Right forelimb (tissue), 1 donor: ENCODE measurements at places on chromosomes 7 and 10.
A peak's percentile ranks its signal among the peaks of the same experiment; 100 is the strongest.

- DNase-seq: no peak
These were observed 14.0 kb upstream of the IFIT1B start for GRCh38 chr10:89363729-89364442.

DNA sequence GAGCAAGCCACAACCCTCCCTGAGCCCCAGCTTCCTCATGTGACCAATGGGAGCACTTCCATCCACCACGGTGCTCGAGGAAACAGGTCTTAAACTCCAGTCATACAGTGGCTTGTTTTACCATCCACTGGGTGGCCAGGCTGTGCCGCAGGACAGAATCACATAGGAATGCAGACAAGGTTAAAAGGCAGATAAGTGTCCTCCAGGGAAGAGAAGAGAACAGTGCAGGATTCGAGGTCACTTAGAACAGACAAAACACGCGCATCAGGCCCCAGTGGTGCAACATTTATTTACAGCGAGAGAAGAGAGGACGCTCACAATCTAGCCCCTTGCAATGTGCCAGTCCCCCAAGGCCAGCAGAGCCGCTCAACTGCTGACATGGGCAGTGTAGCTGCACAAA, 92.8 kb downstream of the TMEM130 start:
- DNase-seq: no peak

GRCh38 chr10:105579112-105579511, 938.0 kb downstream of the SORCS3 start:
- DNase-seq: no peak

DNA sequence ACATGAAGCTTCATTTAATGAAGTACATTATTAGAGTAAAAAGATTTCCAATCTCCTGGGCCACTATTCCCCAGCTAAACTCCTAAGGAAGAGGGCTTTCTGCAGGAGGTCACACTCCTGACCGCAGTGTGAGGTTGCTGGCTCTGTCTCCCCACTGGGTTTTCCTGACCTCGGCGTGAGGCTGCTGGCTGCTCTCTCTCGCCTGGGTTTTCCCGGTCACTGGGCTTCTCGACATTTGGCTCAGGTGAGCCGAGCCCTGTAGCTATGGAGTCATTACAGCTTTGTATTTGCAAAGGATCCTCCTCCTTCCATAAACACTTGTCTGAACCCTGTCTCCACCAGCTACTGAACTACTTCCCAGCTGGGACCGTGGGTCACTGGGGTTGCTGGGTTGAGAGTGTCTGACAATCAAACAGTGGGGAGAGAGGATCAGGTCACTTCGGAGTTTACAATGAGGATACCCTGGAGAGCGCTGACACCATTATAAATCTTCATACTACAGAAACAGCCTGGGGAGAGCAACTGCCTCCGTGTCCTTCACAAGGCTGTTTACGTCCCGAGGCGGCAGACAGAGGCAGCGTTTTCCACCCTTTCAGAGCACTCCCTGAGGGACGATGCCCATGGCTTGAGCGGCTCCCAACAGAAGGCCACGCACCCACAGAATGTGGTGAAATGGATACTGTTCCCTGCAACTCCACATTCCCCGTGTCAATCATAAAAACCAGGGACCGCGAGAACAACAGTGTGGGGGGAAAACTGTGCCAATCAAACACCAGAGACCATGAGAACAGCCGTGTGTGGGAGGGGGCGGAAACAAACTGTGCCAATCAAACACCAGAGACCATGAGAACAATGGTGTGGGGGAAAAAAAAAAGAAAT, 226.2 kb downstream of the ZMYND11 start:
- no peak for DNase-seq

DNA sequence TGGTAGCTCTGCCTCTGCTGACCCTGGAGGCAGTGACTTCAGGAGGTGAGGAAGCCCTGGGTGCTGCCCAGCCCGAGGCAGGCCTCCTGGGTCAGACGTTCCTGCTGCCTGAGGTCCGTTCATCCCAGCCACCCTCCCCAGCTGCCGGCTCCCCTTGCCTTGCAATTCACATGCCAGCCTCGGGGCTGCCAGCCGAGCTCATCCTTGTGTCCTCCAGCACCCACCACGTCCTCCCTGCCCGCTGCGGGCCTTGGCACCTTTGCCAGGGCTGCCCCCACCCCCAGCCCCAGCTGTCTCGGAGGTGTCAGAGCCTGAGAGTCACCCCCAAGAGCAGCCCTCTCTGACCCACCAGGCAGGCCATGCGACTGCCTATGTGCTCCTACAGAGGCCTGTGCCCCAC, 162.1 kb upstream of the RNF32 start:
- DNase-seq: no peak

DNA sequence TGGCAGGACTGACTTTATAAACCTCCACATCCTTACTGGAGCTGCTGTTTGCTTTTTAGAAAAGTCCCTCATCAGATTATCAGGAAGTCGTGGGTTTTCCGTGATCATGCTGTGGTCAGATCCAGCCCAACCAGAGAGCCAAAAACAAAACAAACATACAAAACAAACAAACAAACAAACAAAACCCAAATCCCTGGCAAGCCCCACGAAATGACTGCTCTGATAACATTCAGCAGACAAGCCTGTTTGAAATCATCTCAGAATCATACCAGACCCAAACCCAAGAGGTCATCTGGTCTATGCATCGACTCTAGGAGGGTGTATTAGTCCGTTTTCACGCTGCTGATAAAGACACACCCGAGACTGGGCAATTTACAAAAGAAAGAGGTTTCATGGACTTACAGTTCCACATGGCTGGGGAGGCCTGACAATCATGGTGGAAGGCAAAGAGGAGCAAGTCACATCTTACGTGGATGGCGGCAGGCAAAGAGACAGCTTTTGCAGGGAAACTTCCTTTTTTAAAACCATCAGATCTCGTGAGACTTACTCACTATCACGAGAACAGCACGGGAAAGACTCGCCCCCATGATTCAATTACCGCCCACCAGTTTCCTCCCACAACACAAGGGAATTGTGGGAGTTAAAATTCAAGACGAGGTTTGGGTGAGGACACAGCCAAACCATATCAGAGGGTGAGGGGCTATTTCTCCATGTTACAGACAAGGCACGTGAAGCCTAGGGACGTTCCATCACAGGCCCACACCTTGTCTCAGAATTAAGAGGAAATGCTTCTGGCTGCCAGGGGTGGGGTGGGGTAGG, 85.7 kb downstream of the PARP12 start:
- no peak for DNase-seq

DNA sequence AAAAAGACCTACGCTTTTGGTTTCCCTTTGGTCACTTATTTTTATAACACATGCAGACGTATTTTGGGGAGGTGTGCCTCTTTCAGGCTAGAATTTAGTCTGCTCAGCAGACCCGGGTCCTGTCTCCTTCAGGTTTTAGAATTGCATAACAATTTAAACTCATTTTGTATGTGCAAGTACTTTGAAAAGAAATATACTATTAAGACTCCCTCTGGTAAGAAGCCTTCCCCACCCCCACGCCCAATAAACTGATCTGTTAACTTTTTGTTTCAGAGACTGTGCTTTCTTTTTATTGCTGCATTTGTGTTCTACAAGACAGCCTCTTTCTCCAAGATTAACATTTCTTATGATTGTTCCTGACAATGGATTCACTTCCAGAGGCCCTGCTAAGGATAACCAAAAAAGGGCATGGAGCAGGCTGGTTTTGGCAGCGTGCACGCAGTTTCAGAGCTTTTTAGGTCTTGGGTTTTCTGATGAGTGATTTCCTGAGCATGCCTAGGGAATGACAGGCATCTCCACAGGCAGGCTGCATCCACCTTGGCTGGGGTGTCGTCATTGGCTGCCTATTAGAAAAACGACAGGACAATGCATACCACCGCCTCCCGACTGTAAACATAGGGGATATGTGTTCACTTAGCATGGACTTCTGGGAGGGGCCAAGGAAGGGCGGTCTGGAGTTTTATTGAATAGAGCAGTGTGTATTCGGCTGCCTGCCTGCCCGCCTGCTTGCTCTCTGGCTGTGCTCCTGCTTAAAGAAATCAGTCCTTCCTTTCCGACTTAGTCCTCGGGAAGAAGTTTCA, at the start of gene CALD1:
Gene CALD1, plus strand, starts transcription at position 694 of the 800 bp plus-strand sequence. CDS start 88,100 bp downstream, outside the sequence.
- DNase-seq: peak; percentile 83

- no peak for DNase-seq
These were observed 177.0 kb upstream of the ZMIZ1 start for GRCh38 chr10:78891741-78892140.

DNA sequence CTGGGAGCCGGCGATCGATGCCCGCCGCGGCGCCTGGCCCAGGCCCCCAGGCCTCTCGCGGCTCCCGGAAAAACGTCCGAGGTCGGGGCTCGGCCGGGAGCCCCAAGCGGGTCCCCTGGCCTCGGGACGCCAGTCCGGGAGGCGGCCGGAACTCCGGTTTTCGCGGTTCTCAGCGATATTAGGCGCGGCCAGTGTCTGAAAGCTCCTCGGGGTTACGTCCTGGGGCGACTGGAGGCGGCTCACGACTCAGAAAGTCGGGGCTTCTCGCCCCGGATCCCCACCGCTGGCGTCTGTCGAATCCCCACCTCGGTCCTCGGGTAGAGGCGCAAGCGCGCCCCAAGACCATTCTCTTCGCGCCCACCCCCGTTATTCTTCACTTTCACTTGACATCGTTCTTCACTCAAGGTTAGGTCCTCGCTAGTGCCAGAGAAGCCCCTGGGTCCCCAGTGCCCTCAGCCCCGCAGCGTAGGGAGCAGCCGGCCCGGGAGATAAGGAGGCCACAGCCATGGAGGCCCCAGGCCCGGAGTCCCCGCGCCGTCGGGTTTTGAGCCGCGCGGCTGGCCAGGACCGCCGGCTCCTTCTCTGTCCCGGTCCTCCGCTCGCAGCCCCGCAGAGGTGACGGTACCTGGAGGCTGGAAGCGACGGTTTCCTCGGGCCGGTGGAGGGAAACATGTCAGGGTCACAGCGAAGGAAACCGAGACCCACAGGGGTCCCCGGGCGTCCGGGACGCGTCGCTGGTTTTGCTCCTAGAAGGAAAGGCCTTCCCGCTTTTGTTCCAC, 35.2 kb upstream of the EBLN1 start:
- DNase-seq: peak; percentile 76

GRCh38 chr10:60444494-60445064, 54.9 kb upstream of the ANK3 start:
- DNase-seq: no peak

DNA sequence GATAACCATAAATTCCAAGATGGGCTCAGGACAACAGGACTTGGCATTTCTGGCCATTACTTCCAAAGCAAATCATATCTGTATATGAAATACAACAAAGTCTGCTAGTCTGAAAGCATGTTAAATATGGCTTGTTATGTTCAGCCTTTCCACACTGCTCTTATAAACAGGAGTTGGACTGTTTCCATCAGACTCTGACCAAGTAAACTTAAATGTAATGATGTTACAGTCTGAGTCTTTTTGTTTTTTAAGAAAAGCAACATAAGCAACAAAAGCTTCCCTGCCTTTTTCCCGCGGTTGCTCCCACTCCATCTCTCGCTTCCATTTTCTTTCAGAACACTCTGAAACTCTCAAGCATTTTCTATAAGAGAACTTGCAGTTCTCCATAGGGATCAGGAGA, 8.1 kb upstream of the CDCA7L start:
- DNase-seq: no peak

GRCh38 chr7:27167916-27168264, 2.6 kb upstream of the HOXA9 start:
- DNase-seq: no peak
